A549 treated with Mapracorat at 1 μM for 4 hours (cell line): ENCODE measurements at places on chromosomes 2 and 18. TPM values are rescaled to one million over a fixed set of nuclear protein-coding genes. Genes with fewer than 3 reads are reported as not detected.

C2orf80 gene
- not detected in 5 replicates for total RNA-seq

GALNT14 gene
- 41.2 to 47.8 TPM (median 47.3 TPM) in 5 replicates for total RNA-seq

SH3RF3 gene
- 0.46 to 0.61 TPM (median 0.52 TPM) in 5 replicates for total RNA-seq

ERICH2 gene
- total RNA-seq = not detected in 5 replicates

FLACC1 gene
- 0.13 to 0.14 TPM in 2 of 5 replicates, not detected in the others for total RNA-seq

RBM44 gene
- total RNA-seq = 0.10 to 0.35 TPM (median 0.22 TPM) in 5 replicates

LMAN1 gene
- 24.7 to 31.7 TPM (median 30.7 TPM) in 5 replicates for total RNA-seq

CCDC141 gene
- total RNA-seq = not detected in 5 replicates

STAM2 gene
- 5.9 to 10.0 TPM (median 8.4 TPM) in 5 replicates for total RNA-seq
